Nephron progenitor cell (in vitro differentiated cells): ENCODE measurements at places on chromosomes 3 and 15.
A peak's percentile ranks its signal among the peaks of the same experiment; 100 is the strongest.

GRCh38 chr3:193883551-193883950 is 252.4 kb upstream of the HES1 start:
- no peak for DNase-seq

DNA sequence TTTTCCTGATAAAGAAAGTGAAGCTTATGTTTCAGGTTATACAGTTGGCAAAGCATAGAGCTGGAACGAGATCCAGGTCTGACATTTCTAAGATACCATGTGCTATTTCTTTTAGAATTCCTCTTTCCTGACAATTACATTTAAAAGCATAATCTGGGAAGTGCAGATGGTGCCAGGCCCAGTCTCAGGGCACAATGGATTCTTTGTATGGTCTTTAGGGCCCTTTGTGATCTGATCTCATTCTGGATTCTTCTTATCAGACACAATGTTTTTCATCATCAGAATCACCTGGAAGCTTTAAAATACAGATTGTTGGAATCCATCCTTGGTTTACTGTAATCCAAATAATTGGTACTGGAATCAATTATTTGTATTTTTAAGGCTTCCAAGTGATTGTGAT is 18.6 kb upstream of the GLCE start:
- DNase-seq, result no peak

DNA sequence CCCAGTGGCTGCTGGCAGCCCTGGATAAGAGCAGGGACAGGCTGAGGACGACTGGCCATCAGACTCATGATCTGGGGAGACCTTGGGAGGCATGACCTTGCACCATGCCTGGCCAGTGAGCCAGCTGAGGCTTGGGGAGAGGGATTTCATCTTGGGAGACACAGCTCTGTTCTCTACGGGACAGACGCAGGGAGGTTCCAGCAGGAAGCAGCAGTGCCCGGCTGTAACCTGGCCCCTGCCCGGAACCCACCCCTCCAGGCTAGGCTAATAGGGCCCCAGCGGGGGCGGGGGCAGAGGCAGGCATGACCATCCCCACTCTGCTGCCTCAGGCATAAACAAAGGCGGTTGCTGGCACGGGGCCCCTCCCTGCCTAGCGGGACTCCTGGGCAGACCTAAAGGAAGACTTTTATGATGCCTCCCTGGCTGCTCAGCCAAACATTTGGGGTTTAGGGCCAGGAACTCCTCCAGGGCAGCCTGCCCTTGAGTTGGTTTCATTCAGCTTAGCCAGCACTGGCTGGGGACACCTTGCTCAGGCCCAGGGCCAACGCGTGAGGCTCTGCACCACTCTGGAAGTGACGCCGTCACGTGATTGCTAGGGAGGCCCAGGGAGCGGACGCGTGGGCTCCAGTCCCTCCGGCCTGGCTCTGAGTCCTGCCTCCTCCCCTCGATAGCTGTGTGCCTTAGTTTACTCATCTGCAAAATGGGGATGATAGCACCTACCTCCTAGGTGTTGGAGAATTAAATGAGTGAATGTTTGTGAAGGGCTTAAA is 27.6 kb downstream of the HDAC11 start:
- peak; percentile 51 for DNase-seq

GRCh38 chr3:143608966-143609365 is 239.3 kb downstream of the SLC9A9 start:
- no peak for DNase-seq

- no peak for DNase-seq
Measured at GRCh38 chr15:75007216-75007615, 11.9 kb downstream of the SCAMP5 start.

DNA sequence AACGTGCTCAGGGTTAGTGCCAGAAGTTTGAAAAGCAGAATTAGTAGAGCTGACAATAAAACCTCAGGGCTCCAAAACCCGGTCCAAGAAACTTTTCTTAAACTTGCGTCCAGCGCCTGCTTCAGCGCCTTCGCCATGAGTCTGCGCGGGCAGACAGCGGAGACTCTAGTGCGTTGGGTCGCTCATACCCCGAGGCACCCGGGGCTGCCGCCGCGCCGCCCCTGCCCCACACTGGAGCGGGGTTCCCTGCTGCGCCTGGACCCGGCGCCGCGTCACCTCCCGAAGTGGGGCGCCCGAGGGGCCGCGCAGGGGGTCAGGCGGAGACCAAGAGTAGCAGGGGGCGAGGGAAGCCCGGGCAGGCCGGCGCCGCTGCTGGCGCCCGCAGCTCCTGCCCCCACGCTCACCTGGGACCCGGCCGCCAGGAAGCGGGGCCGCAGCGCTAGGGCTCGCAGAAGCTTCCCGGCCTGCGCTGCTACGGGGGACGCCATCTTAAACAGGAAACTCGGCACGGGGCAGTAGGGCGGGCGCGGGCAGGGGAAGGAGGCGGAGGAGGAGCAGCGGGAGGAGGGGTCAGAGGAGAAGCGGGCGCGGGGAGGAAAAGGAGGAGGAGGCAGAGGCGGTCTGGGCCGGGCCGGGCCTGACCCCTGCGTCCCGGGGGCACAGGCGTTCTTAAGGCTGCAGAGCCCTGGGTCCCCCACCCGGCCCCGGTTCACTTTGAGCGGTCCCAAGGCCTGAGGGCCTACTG is at the start of gene SUCLG2:
SUCLG2 (minus strand) TSS at position 514 of the 745 bp plus-strand sequence; CDS start at position 488, 26 bp downstream.
- peak; percentile 86 for DNase-seq

GRCh38 chr3:169668957-169669741 is 5.6 kb upstream of the MECOM start:
- DNase-seq, result peak; percentile 85

- DNase-seq, result no peak
Measured at GRCh38 chr15:74461847-74462511, 1.0 kb upstream of the UBL7 start.

DNA sequence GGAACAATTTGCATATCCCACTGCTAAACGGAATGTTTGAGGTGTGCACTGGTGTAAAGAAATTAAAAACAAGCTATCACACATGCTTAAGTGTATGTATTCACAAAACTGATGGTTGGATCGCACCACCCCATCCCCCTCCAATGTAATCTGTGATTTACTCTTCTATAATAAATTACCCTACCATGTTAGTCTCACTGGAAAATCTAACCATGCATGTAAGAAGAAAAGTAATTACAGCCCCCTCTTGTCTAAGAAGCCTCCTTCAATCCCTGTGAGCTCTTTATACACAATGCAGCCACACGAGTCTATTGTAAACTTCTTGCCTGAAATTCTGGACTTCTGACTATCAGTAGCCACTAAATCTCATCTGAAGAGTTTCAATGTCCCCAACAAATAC is 173.6 kb downstream of the ZBTB20 start:
- DNase-seq, result no peak

GRCh38 chr3:55455915-55456314 is 31.2 kb downstream of the WNT5A start:
- DNase-seq, result no peak
